D341Med (cell line): ENCODE measurements at places on chromosomes 1 and 21.

DNA sequence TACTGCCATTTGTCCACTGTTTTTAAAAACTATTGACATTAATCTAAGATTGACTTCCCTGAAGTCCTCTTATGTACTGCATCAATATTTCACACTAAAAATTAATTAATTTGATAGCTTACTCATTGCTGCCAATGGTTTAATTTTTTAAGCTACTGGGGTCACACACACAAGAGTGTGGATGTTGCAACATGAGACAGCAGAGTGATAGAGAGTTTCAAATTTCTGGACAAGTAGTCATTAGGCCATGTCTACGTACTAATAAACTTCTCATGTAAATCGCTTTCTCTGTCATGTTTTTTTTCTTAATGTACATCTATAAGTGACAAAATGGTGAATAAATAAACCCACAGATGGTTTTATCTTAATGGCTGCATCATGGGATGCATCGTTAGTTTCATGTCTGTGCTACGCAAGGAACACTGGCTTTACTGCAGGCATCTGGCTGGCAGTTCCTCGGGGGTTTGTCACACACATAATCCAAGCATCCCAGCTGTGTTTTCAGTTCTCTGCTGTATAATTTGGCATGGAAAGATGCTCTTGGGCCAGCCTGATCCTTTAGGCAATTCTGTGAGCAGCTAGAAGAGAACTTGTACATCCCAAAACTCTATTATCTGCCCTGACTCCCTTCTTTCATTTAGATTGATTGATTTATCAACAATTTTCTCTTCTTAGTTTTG, 16.4 kb upstream of the CHODL start:
- DNase-seq = peak; percentile 54

- DNase-seq = no peak
Measured at GRCh38 chr1:224782281-224783000, 147.0 kb upstream of the DNAH14 start.

- no peak for DNase-seq
Measured at GRCh38 chr1:153842006-153842471, 66.8 kb downstream of the SLC27A3 start.

DNA sequence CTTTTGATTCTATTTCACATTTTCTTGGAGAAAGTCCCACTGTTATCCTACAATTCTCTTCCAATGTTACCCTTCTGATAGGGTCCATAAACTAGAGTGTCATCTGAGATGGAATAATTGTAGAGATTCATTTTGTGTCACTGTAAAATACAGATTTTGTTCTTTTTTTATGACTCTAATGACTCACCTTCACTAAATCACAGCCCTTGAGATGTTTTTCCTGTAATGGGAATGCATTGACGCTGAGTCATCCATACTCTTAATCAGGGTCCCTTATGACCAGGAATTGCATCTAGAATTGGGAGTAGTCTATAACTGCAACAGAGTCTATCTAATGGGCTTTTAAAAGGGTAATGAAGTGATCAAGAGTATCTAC, 315.5 kb downstream of the TGFB2 start:
- no peak for DNase-seq

DNA sequence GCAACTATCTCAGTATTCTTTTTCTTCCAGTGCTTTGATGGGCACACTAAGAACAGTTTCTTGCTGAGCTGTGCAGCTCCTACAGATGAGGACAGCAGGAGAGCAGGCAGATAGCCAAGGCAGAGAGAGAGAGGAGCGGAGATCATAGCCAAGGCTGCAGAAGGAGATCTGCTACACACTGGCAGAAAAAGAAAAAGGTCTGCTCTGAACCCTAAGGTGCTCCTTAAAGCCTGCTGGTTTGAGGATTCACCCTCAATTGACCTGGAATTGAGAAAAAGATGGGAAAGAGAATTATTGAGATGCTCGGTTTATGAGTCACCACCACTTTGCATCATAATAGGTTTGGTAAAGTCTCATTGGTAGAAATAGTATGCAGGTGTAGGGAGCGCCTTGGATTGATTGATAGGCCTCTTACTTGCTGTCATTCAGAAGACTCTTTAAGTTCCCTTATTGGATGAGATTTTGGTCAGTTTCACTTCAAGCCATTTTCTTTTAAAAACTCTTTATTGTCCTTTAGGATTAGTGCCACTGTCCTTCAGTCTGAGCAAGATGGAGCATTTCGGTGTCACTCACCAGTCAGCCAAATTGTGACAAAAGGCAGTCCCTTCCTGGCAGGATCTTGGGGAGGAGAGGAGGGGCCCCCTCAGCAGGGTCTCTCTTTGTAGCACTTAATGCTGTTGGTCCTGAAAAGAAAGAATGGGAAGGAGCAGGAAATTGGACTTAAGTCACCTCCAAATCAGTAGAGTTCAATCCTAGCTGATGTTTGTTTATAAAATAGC, 685.0 kb downstream of the ADGRL2 start:
- DNase-seq = no peak
